ENCODE measurements at places on chromosomes 16 and 17. TPM values are rescaled to one million over a fixed set of nuclear protein-coding genes. Genes with fewer than 3 reads are reported as not detected.

DNA sequence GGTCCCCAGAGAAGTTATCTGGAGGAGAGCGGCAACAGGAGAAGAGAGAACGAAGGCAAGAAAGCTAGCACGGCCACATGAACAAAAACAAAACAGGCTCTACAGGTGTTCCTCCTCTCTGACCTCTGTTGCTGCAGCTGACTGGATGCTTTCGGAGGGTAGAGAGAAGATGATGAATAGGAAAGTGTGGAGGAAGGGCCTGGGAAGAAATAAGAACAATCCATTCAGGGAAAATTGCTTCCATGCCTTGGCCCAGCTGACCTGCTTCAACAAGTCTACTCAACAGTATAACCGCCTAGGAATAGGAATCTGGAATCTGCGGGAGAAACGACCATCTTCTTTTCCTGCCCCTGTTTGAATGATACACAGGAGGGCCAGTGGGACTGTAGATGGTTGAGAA is 258.5 kb downstream of the ZFHX3 start:
- no peak for DNase-seq

DNA sequence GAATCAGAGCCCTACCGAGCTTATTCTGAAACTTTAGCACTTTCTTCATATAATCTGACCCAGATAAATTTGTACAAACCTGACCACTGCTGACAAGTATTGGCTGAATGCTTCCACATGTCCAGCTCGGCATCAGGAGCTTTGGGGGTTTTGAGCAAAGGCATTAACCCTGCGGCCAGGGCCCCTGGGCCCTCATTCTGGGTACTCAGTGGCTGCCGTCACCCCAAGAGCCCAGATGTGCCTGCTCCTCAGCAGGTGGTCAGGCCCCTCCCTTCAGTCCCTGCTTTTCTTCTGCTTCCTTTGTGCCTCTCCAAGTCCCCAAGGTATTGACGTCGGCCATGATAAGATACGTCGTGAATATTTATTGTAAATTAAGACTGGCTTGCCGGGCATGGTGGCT is 47.3 kb upstream of the CHMP6 start:
- DNase-seq, result no peak

- peak; percentile 25 for DNase-seq
Measured at GRCh38 chr17:9434642-9435057, 141.0 kb downstream of the STX8 start.

KRTAP2-1 gene
- total RNA-seq, result not detected

DNA sequence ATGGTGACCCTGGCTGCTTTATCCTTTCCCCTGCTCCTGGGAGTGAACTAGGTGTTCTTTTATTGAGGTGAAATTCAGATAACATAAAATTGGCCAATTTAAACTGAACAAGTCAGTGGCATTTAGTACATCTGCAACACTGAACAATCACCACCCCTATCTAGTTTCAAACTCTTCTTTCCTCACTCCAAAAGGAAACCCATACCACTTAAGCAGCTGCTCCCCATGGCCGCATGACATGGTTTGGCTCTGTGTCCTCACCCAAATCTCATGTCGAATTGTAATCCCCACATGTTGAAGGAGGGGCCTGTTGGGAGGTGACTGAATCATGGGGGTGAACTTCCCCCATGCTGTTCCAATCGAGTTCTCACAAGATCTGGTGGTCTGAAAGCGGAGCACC is 154.1 kb downstream of the STX8 start:
- no peak for DNase-seq

DNA sequence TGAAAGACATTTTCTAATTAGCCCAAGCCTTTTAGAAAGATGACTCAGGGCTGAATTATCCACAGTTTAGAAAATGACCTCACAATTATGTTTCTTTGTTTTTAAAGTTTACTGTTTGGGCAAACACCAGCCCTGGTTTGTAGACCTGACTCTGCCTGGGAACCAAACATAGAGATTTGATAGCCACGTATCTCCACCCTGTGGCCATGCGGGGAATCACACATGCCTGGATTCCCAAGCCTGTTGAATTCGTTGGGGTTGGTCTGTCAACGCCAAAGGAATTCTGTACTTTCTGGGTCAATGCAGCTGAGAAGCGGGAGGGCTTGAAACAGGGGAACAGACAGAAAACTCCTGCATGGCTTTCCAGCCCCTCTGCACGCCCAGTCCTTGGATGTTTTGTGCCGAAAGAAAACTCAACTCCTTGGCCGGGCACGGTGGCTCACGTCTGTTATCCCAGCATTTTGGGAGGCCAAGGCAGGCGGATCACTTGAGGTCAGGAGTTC is 26.9 kb downstream of the CD300A start:
- DNase-seq, result peak; percentile 77

KRT24 gene
- total RNA-seq, result not detected

GRCh38 chr17:2150806-2151205 is 95.9 kb downstream of the HIC1 start:
- no peak for DNase-seq

PDILT gene
- not detected for total RNA-seq

- DNase-seq, result no peak
Measured at GRCh38 chr16:86755571-86756006, 177.2 kb downstream of the FOXL1 start.

FOXF1 gene
- 25.7 TPM for total RNA-seq

GRCh38 chr17:76153640-76154039 is 12.6 kb upstream of the FOXJ1 start:
- DNase-seq, result peak; percentile 48

GRAP gene
- total RNA-seq, result 6.7 TPM

- DNase-seq, result peak; percentile 29
Measured at GRCh38 chr17:7380855-7381683, at the start of gene TNK1. Gene TNK1 (plus strand): TSS chr17:7381089. CDS start chr17:7382927, 1,838 bp downstream.

GRCh38 chr16:75763204-75763603 is 36.9 kb upstream of the CPHXL start:
- DNase-seq, result no peak

DNA sequence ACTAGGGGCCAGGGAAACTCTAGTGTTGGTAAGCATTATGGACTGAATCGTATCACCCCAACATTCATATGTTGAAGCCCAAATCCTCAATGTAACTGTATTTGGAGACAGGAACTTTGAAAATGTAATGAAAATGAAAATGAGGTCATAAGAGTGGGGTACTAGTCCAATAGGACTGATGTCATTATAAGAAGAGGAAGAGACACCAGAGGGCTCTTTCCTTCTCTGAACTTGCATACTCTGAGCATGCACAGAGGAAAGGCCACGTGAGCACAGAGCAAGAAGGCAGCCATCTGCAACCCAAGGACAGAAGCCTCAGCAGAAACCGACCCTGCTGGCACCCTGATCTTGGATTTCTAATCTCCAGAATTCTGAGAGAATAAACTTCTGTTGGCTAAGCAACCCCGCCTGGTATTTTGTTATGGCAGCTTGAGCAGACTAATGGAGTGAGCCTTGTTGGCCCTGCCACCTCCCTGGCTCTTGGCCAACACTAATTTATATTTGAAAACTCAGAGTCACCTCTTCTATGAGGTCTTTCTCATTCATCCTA is 273.4 kb downstream of the NTN1 start:
- DNase-seq, result no peak

DNA sequence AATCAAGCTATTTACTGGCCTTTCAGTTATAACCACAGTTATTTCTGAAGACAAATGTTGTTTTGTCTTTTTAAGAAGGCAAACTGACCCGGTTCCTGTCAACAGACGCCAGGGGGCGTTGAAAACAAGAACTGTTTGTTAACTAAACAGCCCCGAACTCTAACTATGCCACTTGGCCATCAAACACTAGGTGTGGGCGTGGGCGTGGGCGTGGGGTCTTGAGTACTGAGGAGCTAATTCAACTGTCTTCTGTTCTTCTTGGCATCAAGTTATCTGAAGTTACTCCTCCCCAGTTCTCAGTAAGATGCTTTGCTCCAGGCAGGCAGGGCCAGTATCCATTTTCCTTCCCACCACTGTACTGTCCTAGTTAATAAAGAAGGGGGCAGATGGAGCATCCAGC is 63.3 kb upstream of the MTMR4 start:
- no peak for DNase-seq

WNT9B gene
- total RNA-seq, result 0.15 TPM

ANKFN1 gene
- total RNA-seq, result 8.5 TPM

DNA sequence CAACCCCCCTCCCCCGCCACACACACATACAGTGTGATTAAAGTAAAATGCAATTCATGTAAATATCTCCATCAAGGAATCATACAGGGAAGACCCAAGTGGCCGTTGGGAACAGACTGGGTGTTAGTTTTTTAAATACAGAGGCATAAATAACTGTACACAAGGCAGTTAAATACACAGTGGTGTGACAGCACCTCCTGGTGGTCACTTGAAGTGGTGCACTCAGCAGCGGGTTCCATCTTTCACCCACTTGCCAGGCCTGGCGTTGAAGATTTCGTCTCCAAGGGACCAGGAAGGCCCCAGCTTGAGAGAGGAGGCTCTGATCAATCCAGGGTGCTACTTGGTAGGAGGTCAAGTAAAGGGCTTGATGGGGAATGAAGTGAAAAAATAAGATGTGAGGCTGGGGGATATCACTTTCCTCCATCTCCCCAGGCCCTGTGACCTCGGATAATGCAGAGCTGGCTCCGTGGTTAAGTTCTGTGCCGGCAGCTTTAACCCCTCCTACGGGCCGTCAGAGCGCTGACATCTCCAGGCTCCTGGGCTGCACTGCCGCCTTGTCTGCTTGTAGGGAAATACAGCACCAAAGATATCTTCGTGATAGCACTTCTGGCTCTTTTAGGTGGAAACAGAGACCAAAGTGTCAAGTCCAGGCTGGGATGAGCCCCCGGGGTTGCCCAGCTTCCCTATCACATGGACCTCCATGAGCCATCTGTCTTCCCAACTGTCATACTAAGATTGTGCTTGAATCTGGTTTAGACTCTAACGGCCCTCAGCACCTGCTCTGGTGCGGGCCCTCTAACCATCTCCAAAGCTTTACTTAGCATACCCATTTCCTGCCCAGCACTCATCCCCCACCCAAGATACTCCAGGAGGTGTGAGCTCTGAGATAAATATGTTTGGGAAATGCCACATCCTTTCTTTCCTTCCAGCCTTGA is 20.7 kb downstream of the LGALS9 start:
- peak; percentile 53 for DNase-seq

GRCh38 chr16:1026057-1026783 is 44.6 kb downstream of the SOX8 start:
- DNase-seq, result peak; percentile 51

GNGT2 gene
- 1.8 TPM for total RNA-seq

DNA sequence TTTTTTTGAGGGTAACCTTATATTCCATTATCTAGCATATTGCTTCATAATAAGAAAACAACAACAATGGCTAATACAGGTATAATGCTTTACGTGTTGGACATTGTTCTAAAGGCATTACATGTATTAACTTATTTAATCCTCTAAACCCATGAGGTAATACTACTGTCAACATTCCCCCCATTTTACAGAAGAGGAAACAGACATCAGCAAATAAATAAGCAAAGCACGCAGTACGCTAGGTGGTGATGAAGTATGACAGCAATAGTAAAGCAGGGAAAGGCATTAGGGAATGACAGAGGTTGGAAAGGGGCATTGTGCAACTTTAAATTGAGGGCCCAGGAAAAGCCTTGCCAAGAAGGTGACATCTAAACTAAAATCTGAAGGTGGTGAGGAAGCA is 4.6 kb downstream of the ANKRD40 start:
- DNase-seq, result no peak

GRCh38 chr17:44219108-44219615 is 313 bp downstream of the UBTF start:
- no peak for DNase-seq

GRCh38 chr17:57284583-57284982 is 28.3 kb downstream of the MSI2 start:
- no peak for DNase-seq

HSPB9 gene
- not detected for total RNA-seq

- no peak for DNase-seq
Measured at GRCh38 chr17:31918701-31919128, 17.2 kb upstream of the UTP6 start.

GRCh38 chr17:16363749-16364536 is 10.7 kb upstream of the CENPV start:
- DNase-seq, result peak; percentile 85

UTS2R gene
- 0.17 TPM for total RNA-seq

MPP3 gene
- 32.2 TPM for total RNA-seq

MPP2 gene
- 1.1 TPM for total RNA-seq

CNTNAP4 gene
- total RNA-seq, result not detected

SYT17 gene
- 13.1 TPM for total RNA-seq

- no peak for DNase-seq
Measured at GRCh38 chr17:28944862-28945741, 6.2 kb downstream of the PHF12 start.

CDK5R1 gene
- total RNA-seq, result 2.2 TPM

- DNase-seq, result no peak
Measured at GRCh38 chr16:84412262-84412661, 43.9 kb downstream of the ATP2C2 start.

DNA sequence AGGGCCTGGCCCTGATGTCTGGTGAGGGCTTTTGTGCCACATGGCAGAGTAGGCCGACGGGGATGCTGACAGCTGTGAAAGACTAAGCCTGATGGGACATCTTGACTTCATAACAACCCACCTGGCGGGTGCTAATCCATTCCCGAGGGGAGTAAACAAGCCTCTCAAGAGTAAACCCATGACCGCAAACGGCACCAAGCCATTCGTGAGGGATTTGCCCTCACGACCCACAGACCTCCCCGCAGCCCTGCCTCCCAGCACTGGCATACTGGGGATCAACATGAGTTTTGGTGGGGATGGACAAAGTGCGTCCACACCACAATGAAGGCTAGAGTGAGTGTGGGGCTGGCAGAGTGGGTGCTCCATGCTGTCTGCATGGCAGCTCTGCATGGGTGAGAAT is 11.7 kb downstream of the RNF213 start:
- no peak for DNase-seq

KRTAP4-11 gene
- not detected for total RNA-seq

- peak; percentile 90 for DNase-seq
Measured at GRCh38 chr17:61260071-61260797, 139.4 kb upstream of the TBX2 start.

SPATA32 gene
- not detected for total RNA-seq

SARM1 gene
- 24.6 TPM for total RNA-seq

AOC3 gene
- total RNA-seq, result 82.9 TPM

DNA sequence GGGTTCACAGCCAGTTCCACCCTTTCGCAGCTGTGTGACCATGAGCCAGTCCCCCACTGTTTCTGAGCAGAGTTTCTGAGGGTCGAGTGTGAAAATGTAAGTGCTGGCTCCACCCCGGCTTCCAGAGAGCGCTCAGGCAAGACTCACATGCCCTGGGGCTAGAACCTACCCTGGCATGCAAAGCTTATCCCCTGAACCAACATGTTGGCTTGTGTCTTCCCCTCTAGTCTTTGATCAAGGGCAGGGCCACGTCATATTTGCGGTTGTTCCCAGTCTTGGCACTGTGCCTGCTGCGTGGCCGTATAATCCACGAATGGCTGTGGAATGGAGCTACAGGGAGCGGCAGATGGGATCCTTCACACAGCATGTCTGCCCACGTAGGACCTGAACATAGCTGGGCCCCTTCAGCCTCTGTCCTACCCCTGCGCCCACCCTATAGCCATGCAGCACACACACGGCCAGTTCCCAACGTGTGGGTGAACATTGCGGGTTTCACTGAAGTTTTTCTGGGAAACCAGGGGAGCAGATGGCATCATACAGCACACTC is 84.8 kb downstream of the MRM1 start:
- DNase-seq, result no peak

PERCC1 gene
- 0.46 TPM for total RNA-seq

- DNase-seq, result no peak
Measured at GRCh38 chr17:57864273-57864672, 14.4 kb upstream of the MRPS23 start.

PYCARD gene
- total RNA-seq, result 24.1 TPM

CCDC154 gene
- 1.3 TPM for total RNA-seq

TSNAXIP1 gene
- total RNA-seq, result 8.7 TPM

KRT33A gene
- not detected for total RNA-seq
